D721Med (cell line): ENCODE measurements at places on chromosomes 12 and 14.
A peak's percentile ranks its signal among the peaks of the same experiment; 100 is the strongest.

DNA sequence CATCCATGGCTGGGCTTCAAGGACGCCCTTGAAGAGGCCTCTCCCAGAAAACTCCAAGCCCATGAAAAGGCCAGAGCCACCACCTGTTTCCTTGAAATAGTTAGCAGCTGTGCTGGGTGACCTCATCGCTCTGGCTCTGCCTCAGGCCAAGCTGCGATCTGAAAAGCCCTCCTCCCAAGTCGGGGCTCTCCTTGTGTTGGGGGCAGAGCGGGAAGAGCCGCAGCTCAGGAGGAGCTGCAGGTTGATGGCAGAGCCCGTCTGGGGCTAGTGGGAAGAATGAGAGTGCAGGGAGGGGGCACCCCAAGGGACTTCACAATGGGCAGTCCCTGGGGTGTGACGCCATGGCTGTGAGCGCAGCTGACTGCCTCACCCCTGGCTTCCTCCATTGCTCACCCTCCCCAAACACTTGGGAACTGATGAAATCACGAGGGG lies 50.0 kb upstream of the STON2 start:
- no peak for DNase-seq

- DNase-seq = no peak
These were observed 23.8 kb upstream of the TBC1D30 start for GRCh38 chr12:64800640-64801039.

- peak; percentile 74 for DNase-seq
These were observed 5.1 kb upstream of the ZNF839 start for GRCh38 chr14:102314242-102315011.

GRCh38 chr14:31970744-31971143 lies 106.4 kb upstream of the ARHGAP5 start:
- DNase-seq = no peak

DNA sequence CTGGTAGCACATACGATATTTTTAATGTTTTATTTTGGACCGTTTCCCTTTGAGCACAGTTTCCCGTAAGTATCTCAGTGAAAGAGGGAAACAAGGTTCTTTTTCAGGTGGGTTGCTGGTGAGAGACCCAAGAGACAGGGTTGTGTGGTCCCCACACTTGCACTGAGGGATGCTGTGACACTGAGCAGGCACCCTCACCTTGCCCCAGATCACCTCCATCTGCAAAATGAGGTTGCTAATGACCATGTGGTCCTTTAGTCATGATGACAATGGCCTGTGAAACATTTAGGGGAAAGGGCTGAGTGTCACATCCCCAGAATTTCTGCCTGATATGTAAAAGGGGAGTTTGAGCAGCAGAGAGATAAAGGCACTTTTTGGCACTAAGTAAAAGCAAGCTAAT lies 4.3 kb downstream of the CCND2 start:
- DNase-seq = no peak

GRCh38 chr12:117105902-117106301 lies 6.7 kb upstream of the TESC start:
- DNase-seq = no peak
